ENCODE measurements at places on chromosomes 13 and 19. TPM values are rescaled to one million over a fixed set of nuclear protein-coding genes. Genes with fewer than 3 reads are reported as not detected.

- no peaks in the 10 kb centered on the region for H3K36me3 ChIP-seq
- no peaks in the 10 kb centered on the region for H3K4me1 ChIP-seq
- H3K4me3 ChIP-seq = no peak overlapping the region
- H3K27me3 ChIP-seq = no peaks in the 10 kb centered on the region
- H3K27ac ChIP-seq = no peak overlapping the region
These were observed 8.8 kb upstream of the CPB2 start for GRCh38 chr13:46113596-46113995.

The GPR4 gene
- 10.5 TPM for total RNA-seq

The ZBTB32 gene
- total RNA-seq = 0.21 TPM

GRCh38 chr13:50706505-50706904, 137.0 kb downstream of the DLEU7 start:
- DNase-seq = no peak
- no peaks in the 10 kb centered on the region for H3K27me3 ChIP-seq
- H3K36me3 ChIP-seq = no peaks in the 10 kb centered on the region
- no peak overlapping the region for H3K27ac ChIP-seq
- H3K4me3 ChIP-seq = no peak overlapping the region

DNA sequence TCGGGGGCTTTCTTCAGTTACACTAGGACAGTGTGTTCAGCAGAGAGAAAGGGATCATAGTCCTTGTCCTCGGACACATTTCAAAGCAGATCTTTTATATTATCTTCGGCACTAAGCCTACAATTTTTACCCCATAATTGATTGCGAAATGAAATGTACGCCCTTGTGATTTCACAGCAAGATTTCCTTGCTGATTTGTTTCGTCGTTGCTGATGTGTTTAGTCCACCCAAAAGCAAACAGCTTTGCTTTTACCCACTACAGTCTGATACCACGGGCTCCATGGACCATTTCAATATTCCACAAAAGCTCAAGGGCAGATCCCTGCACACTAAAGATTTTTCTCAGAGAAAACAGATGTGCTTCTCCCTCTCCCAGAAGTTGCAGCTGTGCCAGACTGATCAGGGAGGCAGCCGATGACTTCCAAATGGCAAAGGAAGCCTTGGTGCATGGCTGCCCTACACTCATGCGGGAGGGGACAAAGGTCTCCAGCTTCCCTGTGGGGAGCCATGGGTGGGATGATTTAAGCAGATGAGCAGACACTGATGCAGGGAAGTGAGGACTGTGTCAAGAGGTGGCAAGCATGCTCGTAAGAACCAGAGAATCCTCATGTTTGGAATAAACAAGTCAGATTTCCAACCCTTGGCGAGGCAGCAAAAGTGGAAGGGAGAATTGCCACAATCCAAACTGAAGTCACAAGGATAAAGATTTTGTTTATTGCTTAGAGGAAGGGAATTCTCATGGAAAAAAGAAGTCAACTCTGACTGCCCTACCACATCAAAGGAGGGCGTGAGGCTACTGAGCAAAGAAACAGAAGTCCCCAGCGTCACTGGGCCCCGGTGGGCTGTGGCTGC, 81.1 kb downstream of the STK24 start:
- H3K27me3 ChIP-seq = no peaks in the 10 kb centered on the region
- H3K4me3 ChIP-seq = peak overlapping the region; percentile 4
- peak overlapping the region; percentile 76 for H3K27ac ChIP-seq
- DNase-seq = no peak
- H3K4me1 ChIP-seq = peaks cover 49% of the 10 kb centered on the region

DNA sequence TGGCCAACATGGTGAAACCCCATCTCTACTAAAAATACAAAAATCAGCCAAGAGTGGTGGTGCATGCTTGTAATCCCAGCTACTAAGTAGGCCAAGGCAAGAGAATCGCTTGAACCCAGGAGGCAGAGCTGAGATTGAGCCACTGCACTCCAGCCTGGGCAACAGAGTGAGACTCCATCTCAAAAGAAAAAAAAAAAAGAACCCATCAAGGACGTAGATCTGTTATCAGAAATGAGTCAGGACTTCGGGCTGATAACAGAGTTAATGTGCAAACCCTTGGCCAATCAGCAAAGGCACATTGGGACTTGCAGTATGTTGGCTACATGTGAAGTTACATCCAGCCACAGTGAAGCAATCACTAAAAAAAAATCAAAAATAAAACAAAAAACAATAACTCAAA, 4.8 kb upstream of the LGALS7B start:
- H3K4me3 ChIP-seq = no peak overlapping the region
- no peaks in the 10 kb centered on the region for H3K36me3 ChIP-seq
- H3K27me3 ChIP-seq = no peaks in the 10 kb centered on the region
- H3K27ac ChIP-seq = no peak overlapping the region
- DNase-seq = no peak
- no peaks in the 10 kb centered on the region for H3K4me1 ChIP-seq

DNA sequence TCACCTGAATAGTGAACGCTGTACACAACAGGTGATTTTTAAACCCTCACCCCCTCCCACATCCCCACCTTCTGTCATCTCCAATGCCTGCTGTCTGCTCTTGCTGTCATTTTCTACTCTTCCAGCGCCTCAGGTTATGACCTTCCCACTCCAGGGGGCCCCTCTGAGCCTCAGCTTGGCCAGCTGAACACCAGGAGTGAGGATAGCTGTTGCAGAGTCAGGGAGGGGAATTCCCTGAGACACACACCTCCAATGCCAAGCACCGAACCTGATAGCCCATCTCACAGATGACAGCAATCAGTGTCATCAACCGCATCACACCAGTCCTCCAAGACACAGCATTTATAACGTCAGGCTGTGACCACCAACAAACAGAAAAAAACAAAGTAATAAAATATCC, 193.5 kb downstream of the ZNF536 start:
- H3K4me3 ChIP-seq = no peak overlapping the region
- no peak for DNase-seq
- H3K36me3 ChIP-seq = no peaks in the 10 kb centered on the region
- no peaks in the 10 kb centered on the region for H3K4me1 ChIP-seq
- H3K27ac ChIP-seq = no peak overlapping the region

DNA sequence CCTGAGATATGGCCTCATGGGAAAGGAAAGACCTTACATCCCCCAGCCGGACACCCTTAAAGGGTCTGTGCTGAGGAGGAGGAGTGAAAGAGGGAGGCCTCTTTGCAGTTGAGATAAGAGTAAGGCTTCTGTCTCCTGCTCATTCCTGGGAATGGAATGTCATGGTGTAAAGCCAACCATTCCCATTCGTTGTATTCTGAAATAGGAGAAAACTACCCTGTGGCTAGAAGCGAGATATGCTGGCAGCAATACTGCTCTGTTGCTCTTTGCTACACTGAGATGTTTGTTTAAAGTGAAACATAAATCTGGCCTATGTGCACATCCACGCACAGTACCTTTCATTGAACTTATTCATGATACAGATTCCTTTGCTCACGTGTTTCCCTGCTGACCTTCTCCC, 783 bp upstream of the ZNF587B start:
- no peaks in the 10 kb centered on the region for H3K4me1 ChIP-seq
- DNase-seq = no peak
- no peaks in the 10 kb centered on the region for H3K36me3 ChIP-seq
- H3K27ac ChIP-seq = no peak overlapping the region

- H3K27ac ChIP-seq = no peak overlapping the region
- H3K36me3 ChIP-seq = no peaks in the 10 kb centered on the region
- H3K27me3 ChIP-seq = no peaks in the 10 kb centered on the region
These were observed 283.4 kb downstream of the DACH1 start for GRCh38 chr13:71583581-71583980.

GRCh38 chr13:113474179-113474578, 16.3 kb downstream of the DCUN1D2 start:
- no peaks in the 10 kb centered on the region for H3K27me3 ChIP-seq
- peaks cover 12% of the 10 kb centered on the region for H3K4me1 ChIP-seq
- peak; percentile 69 for DNase-seq
- peaks cover 53% of the 10 kb centered on the region for H3K36me3 ChIP-seq

DNA sequence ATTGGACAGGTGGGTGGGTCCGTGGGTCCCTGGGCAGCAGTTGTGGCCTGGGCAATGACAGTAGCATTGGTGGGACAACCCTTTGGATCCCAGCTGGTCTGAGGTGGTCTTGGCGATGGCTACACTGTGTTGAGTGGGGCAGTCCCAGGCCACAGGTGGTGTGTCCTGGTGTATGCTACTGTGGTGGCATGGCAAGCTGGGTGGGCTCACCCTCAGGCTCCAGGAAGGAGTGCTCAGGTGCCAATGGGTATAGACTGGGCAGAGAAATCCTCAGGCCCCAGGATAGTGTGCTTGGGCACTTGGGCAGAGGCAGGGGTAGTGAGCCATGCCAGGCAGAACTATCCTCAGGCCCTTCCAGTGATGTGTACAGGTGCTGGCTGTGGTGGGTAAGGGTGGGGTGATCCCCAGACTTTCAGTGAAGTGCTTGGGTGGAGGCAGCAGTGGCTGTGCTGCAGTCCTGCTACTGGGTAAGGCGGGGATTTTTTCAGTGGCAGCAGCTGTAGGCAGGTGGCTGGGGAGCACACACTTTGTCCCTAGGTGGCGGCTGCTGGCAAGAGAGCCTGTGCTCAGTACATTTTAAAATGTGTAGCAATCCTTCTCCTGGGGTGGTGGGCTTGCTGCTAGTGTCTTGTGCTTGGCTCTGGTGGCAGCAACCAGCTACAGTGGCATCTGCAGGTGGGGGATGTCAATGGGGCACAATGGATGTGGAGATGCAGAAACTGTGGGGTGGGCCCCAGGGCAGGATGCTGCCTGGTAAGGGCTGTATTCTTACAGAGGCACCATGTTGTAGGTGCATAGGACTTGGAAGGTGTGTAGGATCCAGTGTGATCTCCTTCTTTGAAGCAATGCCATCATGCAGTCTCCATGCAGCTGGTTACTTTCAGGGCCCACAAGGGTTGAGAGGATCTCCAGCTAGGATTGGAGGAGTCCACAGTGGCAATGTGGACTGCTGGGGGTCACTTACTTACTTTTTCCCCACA, 64.9 kb downstream of the DNAJC3 start:
- no peak overlapping the region for H3K4me3 ChIP-seq
- H3K4me1 ChIP-seq = peaks cover 9% of the 10 kb centered on the region
- no peak for DNase-seq
- no peak overlapping the region for H3K27ac ChIP-seq

DNA sequence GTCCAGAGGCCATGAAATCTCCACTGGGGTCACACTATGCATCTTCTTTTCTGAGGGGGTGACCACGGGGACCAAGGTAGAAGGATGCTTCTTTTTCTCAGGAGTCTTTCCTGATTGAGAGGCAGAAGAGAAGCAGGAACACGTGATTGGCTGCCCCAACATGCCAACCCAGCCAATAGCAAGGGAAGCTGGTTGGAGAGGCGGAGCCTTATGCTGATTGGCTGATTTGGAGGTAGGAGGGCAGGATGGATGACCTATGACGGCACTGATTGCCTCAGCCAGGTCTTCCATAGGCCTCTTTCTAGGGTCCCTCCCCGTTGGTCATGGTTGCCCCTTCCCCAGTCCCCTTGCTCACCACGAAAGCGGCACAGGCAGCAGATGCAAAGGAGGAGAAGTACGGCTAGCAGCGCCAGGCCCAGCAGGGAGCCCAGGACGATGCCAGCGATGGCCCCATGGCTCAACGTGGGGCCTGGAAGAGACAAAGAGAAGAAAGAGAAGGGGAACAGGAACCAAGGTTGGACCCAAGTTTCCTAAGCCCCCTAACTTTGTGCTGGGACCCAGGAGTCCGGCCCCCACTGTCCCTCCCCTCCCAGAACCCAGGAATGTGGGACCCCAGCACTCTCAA, 8.0 kb downstream of the VSIG10L start:
- H3K27me3 ChIP-seq = peaks cover 5% of the 10 kb centered on the region
- no peak overlapping the region for H3K27ac ChIP-seq
- DNase-seq = no peak
- H3K4me1 ChIP-seq = peaks cover 7% of the 10 kb centered on the region

The CEACAM20 gene
- 0.30 TPM for total RNA-seq

DNA sequence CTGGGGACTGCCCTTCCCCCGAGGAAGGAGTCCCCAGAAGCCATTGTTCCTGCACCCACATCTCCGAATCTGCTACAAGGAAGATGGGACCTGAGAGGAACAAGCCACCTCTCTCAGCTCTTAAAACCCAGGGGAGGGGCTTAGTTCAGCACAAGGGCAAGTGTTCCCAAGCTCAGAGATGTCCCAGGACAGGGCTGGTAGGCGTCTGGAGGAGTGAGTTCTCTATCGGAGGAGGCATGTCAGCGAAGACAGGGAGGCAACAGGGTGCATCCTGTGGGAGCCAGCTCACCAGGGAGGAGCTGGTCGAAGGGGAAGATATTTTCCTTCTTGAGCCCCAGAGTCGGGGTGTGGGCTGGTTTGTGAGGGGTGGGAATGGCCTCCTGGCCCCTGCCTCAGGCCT, 54.8 kb downstream of the CELF5 start:
- peaks cover 56% of the 10 kb centered on the region for H3K27me3 ChIP-seq
- DNase-seq = no peak
- peaks cover 8% of the 10 kb centered on the region for H3K4me1 ChIP-seq

Measured in lower lobe of right lung (tissue), 2 donors.